Activated T-cell treated with anti-CD3 and anti-CD28 coated beads, Interleukin-2, amount 50 U/mL, for 72 hours (primary cell): ENCODE measurements at places on chromosomes 7 and 10.
A peak's percentile ranks its signal among the peaks of the same experiment; 100 is the strongest.

- peaks cover 23% of the 10 kb centered on the region for H3K36me3 ChIP-seq
- DNase-seq, result no peak
- no peaks in the 10 kb centered on the region for H3K27me3 ChIP-seq
- peaks cover 63% of the 10 kb centered on the region for H3K4me1 ChIP-seq
Measured at GRCh38 chr10:28533186-28533564, 257 bp downstream of the WAC start.

- no peaks in the 10 kb centered on the region for H3K36me3 ChIP-seq
- no peaks in the 10 kb centered on the region for H3K27me3 ChIP-seq
- no peak overlapping the region for H3K4me3 ChIP-seq
- H3K4me1 ChIP-seq, result no peaks in the 10 kb centered on the region
- no peak overlapping the region for H3K27ac ChIP-seq
Measured at GRCh38 chr7:136677471-136678365, 190.7 kb upstream of the CHRM2 start.

DNA sequence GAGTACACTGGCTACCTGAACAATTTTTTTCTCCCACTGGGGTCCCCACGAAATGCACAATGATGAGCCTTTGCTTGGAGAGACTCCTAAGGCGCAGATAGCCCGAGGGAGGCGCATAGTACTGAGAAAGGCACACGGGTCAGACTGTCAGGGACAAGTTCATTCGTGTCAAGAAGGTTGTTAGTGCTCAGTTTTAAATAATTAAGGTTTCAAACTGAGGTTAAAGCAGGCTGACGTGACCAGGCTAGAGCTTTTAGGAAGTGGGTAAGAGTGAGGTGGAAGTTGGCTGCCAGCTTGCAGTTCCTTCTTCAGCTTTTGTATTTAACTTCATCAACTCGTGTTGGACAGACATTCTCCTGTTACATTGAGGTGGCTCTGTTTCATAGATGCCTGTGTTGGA, 31.6 kb downstream of the RBM33 start:
- H3K27ac ChIP-seq, result no peak overlapping the region
- DNase-seq, result no peak
- H3K27me3 ChIP-seq, result no peaks in the 10 kb centered on the region
- no peak overlapping the region for H3K4me3 ChIP-seq
- H3K4me1 ChIP-seq, result peaks cover 30% of the 10 kb centered on the region

- H3K4me3 ChIP-seq, result no peak overlapping the region
- H3K27ac ChIP-seq, result no peak overlapping the region
- peaks cover 41% of the 10 kb centered on the region for H3K4me1 ChIP-seq
- no peaks in the 10 kb centered on the region for H3K27me3 ChIP-seq
- no peaks in the 10 kb centered on the region for H3K36me3 ChIP-seq
Measured at GRCh38 chr7:30164567-30164966, 29.8 kb downstream of the MTURN start.

- peaks cover 44% of the 10 kb centered on the region for H3K27me3 ChIP-seq
- no peaks in the 10 kb centered on the region for H3K4me1 ChIP-seq
- peaks cover 6% of the 10 kb centered on the region for H3K36me3 ChIP-seq
- DNase-seq, result no peak
- H3K27ac ChIP-seq, result no peak overlapping the region
Measured at GRCh38 chr10:15864419-15864818, 4.1 kb upstream of the MINDY3 start.

- DNase-seq, result no peak
- H3K4me1 ChIP-seq, result no peaks in the 10 kb centered on the region
- no peaks in the 10 kb centered on the region for H3K27me3 ChIP-seq
- no peaks in the 10 kb centered on the region for H3K36me3 ChIP-seq
Measured at GRCh38 chr7:82223580-82223979, 220.0 kb downstream of the CACNA2D1 start.

GRCh38 chr10:130200179-130201042, 64.2 kb downstream of the GLRX3 start:
- DNase-seq, result no peak
- H3K4me3 ChIP-seq, result no peak overlapping the region
- no peak overlapping the region for H3K27ac ChIP-seq
- H3K4me1 ChIP-seq, result no peaks in the 10 kb centered on the region

DNA sequence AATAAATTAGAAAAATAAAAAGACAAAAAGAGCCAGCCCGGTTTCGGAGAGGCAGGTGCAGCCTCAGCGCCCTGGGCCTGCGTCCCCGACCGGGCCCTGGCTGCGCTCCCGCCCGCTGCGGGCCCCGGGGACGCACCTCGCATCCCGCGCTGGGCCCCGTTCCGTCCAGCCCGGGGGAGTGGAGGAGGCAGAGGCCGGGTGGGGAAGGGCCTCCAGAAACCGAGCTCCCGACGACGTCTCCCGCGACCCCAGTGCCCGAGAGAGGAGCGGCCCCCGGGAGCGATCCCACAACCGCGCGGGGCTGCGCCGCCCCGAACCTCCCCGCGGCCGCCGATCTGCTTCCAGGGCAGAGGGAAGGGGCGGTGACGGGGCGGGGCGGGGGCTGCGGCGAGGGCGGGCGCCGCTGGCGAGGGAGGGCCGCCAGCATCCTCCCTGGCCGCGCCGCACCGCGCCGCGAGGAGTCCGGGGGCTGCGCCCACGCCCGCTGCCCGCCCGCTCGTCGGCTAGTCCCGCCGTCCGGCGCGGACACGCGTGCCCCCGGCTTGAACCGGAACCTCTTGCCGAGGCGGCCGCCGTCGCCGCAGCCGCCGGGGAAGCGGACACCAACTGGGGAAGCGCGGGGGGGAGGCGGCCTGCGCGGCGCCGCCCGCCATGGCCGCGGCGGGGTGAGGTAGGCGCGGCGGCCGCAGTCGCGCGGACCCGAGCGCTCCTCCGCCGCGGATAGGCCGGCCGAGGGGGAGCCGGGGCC, at the start of gene CCNY:
Gene CCNY, plus strand, starts transcription at position 426 of the 748 bp plus-strand sequence. CDS start 545 bp downstream, outside the sequence.
- peak within 1 kb of the TSS; percentile 97 for H3K27ac ChIP-seq
- peak within 1 kb of the TSS; percentile 95 for H3K4me3 ChIP-seq
- no peaks in the 10 kb centered on the region for H3K27me3 ChIP-seq
- H3K4me1 ChIP-seq, result peaks cover 80% of the 10 kb centered on the region

GRCh38 chr7:85062651-85063050, 124.2 kb downstream of the SEMA3D start:
- H3K27ac ChIP-seq, result no peak overlapping the region
- no peaks in the 10 kb centered on the region for H3K4me1 ChIP-seq
- no peaks in the 10 kb centered on the region for H3K27me3 ChIP-seq
- no peak overlapping the region for H3K4me3 ChIP-seq
- H3K36me3 ChIP-seq, result no peaks in the 10 kb centered on the region

DNA sequence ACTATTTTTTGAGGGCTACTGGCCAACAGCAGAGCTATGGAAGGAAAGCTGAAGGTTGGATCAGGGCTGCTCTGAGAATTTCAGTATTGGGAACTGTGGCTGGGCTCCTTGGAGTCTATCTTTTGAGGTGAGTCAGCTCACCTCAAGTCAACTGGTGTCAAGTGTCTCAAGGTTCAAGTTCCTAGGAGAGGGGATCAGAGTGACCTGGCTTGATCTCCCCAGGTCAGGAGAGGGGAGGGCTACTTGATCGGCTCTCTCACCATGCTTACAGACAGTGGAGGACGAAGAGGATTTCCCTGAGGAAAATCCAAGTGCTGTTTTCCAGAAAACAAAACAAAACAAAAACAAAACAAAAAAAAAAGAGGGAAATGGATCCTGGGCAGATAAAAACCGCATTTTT, 132.8 kb downstream of the CACNB2 start:
- no peaks in the 10 kb centered on the region for H3K36me3 ChIP-seq
- H3K4me1 ChIP-seq, result no peaks in the 10 kb centered on the region
- H3K4me3 ChIP-seq, result no peak overlapping the region
- no peak overlapping the region for H3K27ac ChIP-seq
- DNase-seq, result no peak

GRCh38 chr10:96646751-96647166, 59.9 kb upstream of the TM9SF3 start:
- H3K36me3 ChIP-seq, result no peaks in the 10 kb centered on the region
- H3K27me3 ChIP-seq, result no peaks in the 10 kb centered on the region
- peak overlapping the region; percentile 52 for H3K4me3 ChIP-seq
- no peak for DNase-seq

GRCh38 chr7:5064391-5065106, 18.9 kb downstream of the RBAK start:
- H3K4me1 ChIP-seq, result no peaks in the 10 kb centered on the region
- H3K4me3 ChIP-seq, result no peak overlapping the region
- H3K27ac ChIP-seq, result peak overlapping the region; percentile 82
- DNase-seq, result no peak
- peaks cover 56% of the 10 kb centered on the region for H3K36me3 ChIP-seq

DNA sequence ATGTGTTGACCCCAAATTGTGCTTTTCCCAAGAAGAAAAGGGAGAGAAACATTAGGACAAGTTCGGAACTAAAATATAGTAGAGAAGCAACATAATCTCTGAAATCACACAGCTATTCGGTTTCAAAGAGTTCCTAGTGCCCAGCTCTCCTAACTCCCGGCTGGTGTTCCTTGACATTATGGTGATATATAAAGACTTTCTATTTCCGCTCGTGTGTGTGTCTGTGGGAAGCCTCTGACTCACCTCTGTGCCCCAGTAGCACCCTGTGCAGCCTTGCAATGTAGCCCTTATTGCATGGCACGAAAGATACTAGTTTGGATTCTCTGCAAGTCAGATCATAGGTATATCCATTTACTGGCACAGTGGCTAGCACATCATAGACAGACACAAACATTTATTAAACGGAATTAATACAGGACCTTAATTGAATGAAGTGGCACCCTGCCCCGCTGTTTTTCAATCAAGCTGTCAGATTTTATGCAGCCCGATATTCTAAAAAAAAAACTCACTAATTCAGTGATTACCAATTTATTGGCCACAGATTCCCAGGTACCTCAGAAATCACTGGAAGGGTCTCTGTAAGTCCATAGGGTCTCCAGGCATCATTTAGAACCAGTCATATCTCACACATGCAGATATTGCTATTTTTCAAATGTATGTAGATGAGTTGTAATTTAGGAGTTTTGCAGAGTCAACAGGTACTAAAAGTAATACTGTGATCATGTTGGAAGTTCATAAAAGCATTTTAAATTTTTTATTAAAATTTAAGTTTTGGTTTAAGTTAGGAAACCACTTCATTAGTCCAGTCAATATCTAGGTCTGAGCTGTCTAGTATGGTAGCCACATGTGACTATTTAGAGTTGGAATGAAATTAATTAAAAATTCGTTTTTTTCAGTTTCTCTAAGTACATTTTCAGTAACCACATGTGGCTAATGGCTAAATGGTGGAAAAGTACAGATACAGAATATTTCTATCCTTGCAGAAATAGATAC, 43.3 kb downstream of the SFTPD start:
- no peak for DNase-seq
- peaks cover 48% of the 10 kb centered on the region for H3K27me3 ChIP-seq
- H3K36me3 ChIP-seq, result no peaks in the 10 kb centered on the region
- peaks cover 16% of the 10 kb centered on the region for H3K4me1 ChIP-seq
- H3K4me3 ChIP-seq, result peak overlapping the region; percentile 98

- H3K36me3 ChIP-seq, result no peaks in the 10 kb centered on the region
- H3K4me1 ChIP-seq, result no peaks in the 10 kb centered on the region
- no peak overlapping the region for H3K27ac ChIP-seq
Measured at GRCh38 chr10:90288391-90288933, 569.4 kb downstream of the HTR7 start.

DNA sequence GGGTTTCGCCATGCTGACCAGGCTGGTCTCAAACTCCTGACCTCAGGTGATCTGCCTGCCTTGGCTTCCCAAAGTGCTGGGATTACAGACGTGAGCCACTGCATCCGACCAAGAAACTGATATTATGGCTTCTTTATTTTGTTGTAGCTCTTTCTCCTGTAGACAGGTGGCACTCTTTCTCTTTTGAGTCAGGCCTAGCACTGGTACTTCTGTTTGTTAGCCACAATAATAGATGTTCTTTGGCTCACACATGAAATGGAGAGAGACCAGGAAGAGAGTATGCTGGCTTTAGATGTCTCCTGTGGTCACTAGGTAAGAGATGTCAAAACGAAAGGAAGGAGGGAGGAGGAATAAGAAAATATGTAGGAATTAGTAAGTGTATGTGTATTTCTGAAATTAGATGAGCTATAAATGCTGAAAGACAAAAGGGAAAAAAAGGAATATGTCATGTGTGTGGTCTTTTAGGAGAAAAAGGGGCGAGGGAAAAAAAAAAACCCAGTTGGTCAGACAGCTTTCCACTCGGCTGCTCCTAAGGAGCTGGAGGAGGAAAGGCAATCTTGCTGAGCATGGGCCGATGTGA, 78.7 kb downstream of the CLEC2L start:
- H3K27me3 ChIP-seq, result no peaks in the 10 kb centered on the region
- H3K4me3 ChIP-seq, result no peak overlapping the region
- H3K36me3 ChIP-seq, result peaks cover 9% of the 10 kb centered on the region
- no peak overlapping the region for H3K27ac ChIP-seq
- DNase-seq, result no peak
- no peaks in the 10 kb centered on the region for H3K4me1 ChIP-seq

- peaks cover 14% of the 10 kb centered on the region for H3K4me1 ChIP-seq
- no peak overlapping the region for H3K4me3 ChIP-seq
- H3K27ac ChIP-seq, result no peak overlapping the region
Measured at GRCh38 chr7:2228921-2229320, 3.8 kb downstream of the MAD1L1 start.

GRCh38 chr10:53690524-53691240, 918.1 kb upstream of the MBL2 start:
- H3K4me3 ChIP-seq, result no peak overlapping the region
- no peaks in the 10 kb centered on the region for H3K27me3 ChIP-seq
- H3K36me3 ChIP-seq, result peaks cover 2% of the 10 kb centered on the region
- DNase-seq, result no peak

GRCh38 chr10:114766470-114766869, 55.1 kb upstream of the FHIP2A start:
- no peak for DNase-seq
- H3K27me3 ChIP-seq, result peaks cover 44% of the 10 kb centered on the region
- no peaks in the 10 kb centered on the region for H3K36me3 ChIP-seq
- H3K4me3 ChIP-seq, result peak overlapping the region; percentile 14
- no peak overlapping the region for H3K27ac ChIP-seq

GRCh38 chr7:33807779-33808482, 97.4 kb upstream of the BMPER start:
- no peak overlapping the region for H3K4me3 ChIP-seq
- H3K27ac ChIP-seq, result no peak overlapping the region
- H3K36me3 ChIP-seq, result peaks cover 3% of the 10 kb centered on the region
- H3K27me3 ChIP-seq, result no peaks in the 10 kb centered on the region
- peak; percentile 4 for DNase-seq

- DNase-seq, result no peak
- H3K36me3 ChIP-seq, result no peaks in the 10 kb centered on the region
- no peak overlapping the region for H3K4me3 ChIP-seq
- peaks cover 8% of the 10 kb centered on the region for H3K27me3 ChIP-seq
Measured at GRCh38 chr10:29269486-29269885, 19.4 kb upstream of the LYZL1 start.

GRCh38 chr7:13860734-13861133, 128.7 kb downstream of the ETV1 start:
- H3K27ac ChIP-seq, result no peak overlapping the region
- H3K27me3 ChIP-seq, result no peaks in the 10 kb centered on the region
- H3K4me1 ChIP-seq, result no peaks in the 10 kb centered on the region
- no peaks in the 10 kb centered on the region for H3K36me3 ChIP-seq
- no peak for DNase-seq
- H3K4me3 ChIP-seq, result no peak overlapping the region

DNA sequence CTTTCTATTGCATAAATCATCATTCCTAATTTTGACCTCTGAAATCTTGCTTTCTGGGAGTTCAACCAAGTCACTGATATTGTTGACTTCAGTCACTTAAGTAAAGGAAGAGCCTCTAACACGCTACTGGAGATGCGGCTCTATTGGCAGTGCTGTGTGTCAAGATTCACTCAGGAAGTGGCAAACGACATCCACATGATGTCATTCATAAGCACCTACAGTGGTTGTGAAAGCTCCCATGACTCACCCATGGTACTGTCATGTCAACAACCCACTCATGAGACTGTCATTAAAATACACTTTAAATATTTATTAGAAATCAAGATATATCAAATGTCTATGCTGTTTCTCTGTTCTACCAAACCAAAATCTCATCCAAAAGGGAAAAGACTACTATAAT, 52.5 kb upstream of the LHFPL3 start:
- no peak overlapping the region for H3K4me3 ChIP-seq
- no peak overlapping the region for H3K27ac ChIP-seq
- DNase-seq, result no peak
- H3K27me3 ChIP-seq, result peaks cover 1% of the 10 kb centered on the region
